BJ (cell line): ENCODE measurements at places on chromosomes 2 and 18.

DNA sequence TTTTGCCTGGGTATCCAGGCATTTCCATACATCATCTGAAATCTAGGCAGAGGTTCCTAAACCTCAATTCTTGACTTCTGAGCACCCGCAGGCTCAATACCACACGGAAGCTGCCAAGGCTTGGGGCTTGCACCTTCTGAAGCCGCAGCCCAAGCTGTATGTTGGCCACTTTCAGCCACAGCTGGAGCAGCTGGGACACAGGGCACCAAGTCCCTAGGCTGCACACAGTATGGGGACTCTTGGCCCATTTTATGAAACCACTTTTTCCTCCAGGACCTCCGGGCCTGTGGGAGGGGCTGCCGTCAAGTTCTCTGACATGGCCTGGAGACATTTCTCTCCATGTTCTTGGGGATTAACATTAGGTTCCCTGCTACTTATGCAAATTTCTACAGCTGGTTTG is 52.0 kb upstream of the POLE4 start:
- DNase-seq: no peak

- DNase-seq: no peak
These were observed 955.8 kb downstream of the TDRD15 start for GRCh38 chr2:22079583-22079982.

- DNase-seq: no peak
These were observed 120.1 kb upstream of the ZBTB14 start for GRCh38 chr18:5415665-5416064.

DNA sequence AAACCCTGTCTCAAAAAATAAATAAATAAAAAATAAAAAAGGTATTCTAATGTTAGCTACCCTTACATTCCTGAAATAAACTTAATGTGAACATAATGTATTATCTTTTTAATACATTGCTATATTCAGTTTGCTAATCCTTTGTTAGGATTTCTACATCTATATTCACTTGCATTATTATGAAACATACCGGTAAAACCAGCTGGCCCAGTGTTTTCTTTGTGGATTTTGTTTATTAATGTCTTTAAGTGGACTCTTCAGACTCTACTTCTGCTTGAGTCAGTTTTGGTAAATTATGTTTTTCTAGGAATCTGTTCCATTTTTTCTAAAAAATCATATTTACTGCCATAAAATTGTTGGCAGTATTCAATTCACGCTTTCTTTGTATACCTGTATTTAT is 34.5 kb downstream of the PTPN2 start:
- DNase-seq: no peak

DNA sequence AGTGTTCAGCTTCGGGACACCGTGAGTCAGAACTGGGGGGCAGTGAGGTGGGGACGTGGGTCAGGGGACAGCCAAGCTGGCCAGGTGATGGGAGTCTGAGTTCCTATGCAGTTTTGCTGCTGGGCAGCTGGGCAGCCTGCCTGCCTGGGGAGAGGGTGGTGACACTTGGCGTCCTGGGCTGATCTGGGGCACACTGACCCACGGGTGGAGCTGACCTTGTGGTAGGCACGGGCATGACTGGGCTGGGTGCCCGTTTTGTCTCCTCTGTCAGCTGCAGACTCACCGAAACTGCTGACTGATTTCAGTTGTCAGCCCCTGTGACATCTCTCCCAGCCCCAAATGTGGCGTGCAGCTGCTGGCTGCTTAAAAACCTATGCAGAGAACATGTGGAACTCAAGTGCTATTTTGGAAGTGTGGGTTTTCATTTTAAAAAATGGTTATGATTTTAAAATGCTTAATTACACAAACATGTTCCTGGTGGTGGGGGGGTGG is 32.6 kb upstream of the E2F6 start:
- DNase-seq: no peak

GRCh38 chr2:83481436-83481835 is 977.6 kb downstream of the SUCLG1 start:
- no peak for DNase-seq

- DNase-seq: no peak
These were observed 101.9 kb downstream of the PDCL3 start for GRCh38 chr2:100664756-100665101.

DNA sequence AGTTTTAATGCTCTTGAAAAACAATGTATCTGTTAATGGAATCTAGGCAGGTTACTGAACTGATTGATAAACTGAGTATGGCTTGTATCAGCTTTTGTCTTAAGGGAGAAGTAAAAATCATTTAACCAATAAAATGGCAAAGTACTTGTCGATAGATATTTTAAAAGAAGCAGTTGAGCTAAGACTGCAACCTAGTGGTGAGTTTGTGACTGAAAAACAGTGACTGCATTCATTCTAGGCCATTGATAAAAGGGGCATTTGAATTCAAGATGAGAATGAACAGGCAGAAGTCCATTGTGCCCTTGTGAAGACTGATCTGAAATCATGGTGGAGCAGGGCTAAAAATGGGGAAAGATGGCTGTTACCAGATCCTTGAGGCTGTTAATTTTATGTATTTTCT is 59.4 kb upstream of the MSTN start:
- DNase-seq: no peak

DNA sequence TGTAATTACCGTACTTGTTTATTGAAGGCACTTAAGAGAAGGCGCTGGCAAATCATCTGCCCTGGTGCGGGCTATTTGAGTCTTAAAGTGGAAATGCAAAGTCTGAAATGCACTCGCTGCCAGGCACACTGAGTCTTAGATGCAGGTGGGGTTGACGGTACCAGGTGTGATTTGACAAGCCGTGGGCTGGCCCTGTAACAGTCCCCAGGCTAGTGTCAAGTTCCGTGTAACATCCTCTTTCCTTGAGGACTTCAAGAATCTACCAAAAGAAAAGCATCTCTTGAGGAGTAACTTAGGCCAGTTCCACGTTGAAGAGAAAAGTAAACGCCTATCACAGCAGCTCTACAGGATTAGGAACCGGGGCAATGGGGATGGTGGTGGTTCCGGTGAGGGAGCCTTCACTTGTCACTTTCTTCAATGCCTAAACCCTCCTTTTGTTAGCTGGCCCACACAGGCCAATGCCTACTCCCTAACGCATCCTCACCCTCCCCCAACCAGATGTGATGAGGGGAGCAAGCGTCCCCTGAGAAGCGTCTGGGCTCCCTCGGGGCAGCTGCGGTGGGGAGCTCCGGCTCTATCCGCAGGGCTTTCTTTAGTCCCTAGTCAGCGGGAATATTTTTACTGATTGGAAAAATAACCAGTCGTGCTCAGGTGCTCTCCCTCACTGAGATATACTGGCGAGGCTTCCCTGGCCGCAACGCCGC is 1.5 kb upstream of the UGP2 start:
- no peak for DNase-seq

GRCh38 chr2:224413381-224413780 is 11.5 kb upstream of the FAM124B start:
- no peak for DNase-seq

GRCh38 chr2:190561094-190561493 is 26.6 kb upstream of the NEMP2 start:
- no peak for DNase-seq

- peak; percentile 91 for DNase-seq
These were observed 52.9 kb downstream of the SCG2 start for GRCh38 chr2:223549215-223549614.

GRCh38 chr18:5972298-5972697 is 77.0 kb upstream of the TMEM200C start:
- DNase-seq: no peak

DNA sequence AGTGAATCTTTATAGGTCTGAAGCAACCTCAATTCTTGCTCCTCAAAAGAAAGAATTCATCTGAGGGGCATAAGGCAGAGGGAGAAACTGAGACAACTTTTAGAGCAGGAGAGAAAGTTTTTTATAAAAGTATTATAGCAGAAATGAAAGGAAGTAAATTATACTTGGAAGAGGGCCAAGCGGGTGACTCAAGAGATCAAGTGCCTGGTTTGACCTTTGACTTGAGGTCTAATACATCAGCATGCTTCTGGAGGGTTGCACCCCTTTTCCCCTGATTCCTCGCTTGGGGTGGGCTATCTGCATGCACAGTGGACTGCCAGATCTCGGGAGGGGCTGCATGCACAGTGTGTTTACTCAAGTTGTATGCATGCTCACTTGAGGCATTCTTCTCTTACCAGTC is 268.5 kb upstream of the LRATD1 start:
- DNase-seq: no peak

- DNase-seq: no peak
These were observed 42.5 kb downstream of the SCTR start for GRCh38 chr2:119481501-119482455.

- DNase-seq: no peak
These were observed 61.7 kb upstream of the DAPL1 start for GRCh38 chr2:158733430-158733755.

- DNase-seq: no peak
These were observed at the start of gene INPP4A for GRCh38 chr2:98444436-98445176. Gene INPP4A (plus strand): TSS chr2:98444858. CDS start chr2:98520049, 75,191 bp downstream.

GRCh38 chr2:240648650-240649275 is 23.5 kb downstream of the GPR35 start:
- DNase-seq: no peak

- no peak for DNase-seq
These were observed 22.6 kb upstream of the PROKR1 start for GRCh38 chr2:68620772-68621171.

DNA sequence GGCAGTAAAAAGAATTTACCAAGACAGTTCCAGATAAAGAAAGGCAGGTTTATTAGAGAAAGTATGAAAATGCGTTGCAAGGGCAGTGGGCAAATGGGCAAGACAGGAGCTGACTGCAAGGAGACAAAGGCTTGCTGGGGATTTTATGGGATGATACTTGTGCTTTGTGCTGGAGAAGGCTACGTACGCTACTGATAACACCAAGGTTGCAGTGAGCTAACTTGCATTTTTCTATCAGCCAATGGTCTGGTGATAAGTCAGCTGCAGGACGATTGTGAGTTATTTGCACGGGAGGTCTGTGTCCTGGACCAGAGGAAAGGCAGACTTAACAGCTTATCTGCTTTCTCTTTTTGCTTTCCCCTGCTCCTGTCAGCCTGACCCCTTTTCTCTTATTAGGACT is 116.5 kb downstream of the PMS1 start:
- DNase-seq: no peak

- DNase-seq: no peak
These were observed 31.7 kb downstream of the ZNF516 start for GRCh38 chr18:76463358-76463757.

DNA sequence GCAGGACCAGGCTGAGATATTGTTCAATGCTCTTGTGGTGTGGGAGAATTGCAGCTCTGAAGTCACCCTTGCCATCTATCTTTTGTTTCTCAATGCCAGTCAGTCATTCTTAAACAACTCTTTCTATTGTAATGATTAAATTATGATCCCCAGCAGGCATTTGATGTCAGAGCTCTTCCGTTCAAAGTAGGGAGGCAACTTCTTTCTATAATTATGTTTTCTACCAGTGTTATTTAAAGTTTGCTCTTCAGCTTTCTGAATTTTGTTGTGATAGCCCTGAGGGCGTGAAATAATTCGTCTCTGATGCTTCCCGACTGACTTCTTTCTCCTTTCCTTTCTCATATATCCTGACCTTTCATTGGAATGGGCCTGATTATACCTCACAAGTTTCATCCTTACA is 161.4 kb upstream of the KLHL14 start:
- DNase-seq: no peak

- DNase-seq: no peak
These were observed 15.3 kb upstream of the COLEC12 start for GRCh38 chr18:515838-516237.

- DNase-seq: no peak
These were observed 193.2 kb upstream of the ITGA4 start for GRCh38 chr2:181264001-181264400.

GRCh38 chr2:42770288-42771131 is 6.6 kb upstream of the OXER1 start:
- no peak for DNase-seq

GRCh38 chr2:39673018-39673417 is 7.3 kb downstream of the TMEM178A start:
- DNase-seq: no peak

DNA sequence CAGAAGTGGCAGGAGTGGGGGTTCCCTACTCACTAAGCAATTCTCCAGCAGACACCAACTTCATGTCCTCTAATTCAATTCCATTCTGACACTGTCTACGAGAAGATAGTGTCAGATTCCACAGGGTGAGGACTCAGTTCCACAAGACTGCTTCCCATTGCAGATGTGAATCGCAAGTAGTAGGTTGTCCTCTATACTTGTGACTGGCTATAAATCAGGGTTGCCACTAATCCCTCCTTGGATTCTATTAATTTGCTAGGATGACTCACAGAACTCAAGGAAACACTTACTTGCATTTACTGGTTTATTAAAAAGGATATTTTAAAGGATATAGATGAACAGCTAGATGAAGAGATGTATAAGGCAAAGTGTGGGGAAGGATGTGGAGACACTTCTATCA is 184.1 kb upstream of the ACVR2A start:
- no peak for DNase-seq

DNA sequence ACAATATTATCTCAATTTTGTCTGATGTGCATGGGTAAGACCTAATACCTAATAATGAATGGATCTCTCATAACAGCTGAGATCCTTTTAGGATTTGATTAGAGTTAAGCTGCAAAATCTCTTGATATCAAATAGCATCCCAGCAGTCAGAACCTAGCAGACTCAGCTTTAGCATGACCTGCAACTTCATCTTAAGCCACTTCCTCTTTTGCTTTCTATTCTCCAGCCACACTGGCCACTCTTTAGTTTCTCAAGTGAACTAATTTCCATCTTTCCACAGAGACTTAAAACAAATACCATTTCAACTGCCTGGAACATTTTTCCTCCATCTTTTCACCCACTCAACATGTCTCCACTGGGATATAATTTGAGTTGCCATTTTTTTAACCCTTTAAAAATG is 1251.6 kb upstream of the ZEB2 start:
- DNase-seq: no peak

GRCh38 chr2:239532859-239533258 is 132.0 kb upstream of the HDAC4 start:
- no peak for DNase-seq

GRCh38 chr18:42860011-42860410 is 255.5 kb downstream of the RIT2 start:
- DNase-seq: no peak

DNA sequence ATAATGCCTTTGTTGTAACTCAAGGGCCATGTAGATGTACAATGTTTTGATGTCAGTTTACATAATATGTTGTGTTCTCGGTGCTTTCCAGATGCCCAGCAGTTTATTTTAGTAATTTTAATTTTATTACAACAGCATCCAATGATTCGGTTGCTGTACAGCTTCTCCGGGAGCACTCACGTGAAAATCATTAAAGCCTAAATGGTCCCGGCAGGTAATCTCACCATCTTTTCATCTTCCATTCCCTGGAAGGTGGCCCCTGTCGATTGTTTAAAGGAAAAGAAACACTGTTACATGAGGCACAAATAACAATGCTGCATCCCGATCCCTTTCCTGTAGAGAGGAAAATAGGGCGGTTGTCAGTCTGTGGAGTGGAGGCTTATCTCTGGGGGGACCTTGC is 498.1 kb downstream of the SLC4A3 start:
- no peak for DNase-seq
